ENCODE measurements at places on chromosomes 2 and 18. TPM values are rescaled to one million over a fixed set of nuclear protein-coding genes. Genes with fewer than 3 reads are reported as not detected.
A peak's percentile ranks its signal among the peaks of the same experiment; 100 is the strongest.

The NRP2 gene
- total RNA-seq: 90.3 TPM

The CCDC141 gene
- not detected for total RNA-seq

The LAMA3 gene
- total RNA-seq: 0.35 TPM

DNA sequence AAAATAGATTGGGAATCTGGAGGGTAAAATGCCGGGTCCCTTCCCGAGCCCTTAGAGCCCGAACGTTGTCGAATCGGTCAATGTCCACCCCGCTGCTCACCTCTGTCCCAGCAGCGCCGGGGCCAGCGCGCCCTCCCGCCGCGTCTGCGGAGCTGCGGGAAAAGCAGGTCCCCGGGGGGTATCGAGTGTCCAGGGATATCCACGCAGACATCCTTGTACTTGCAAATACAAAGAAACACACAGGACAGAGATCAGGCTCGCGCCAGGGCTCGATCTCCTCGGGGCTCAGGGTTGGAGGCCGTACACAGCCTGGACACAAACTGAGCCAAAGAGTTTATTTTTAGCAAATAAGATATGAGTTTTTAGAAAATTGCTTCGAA, 2.3 kb upstream of the GATA6 start:
- peak; percentile 23 for DNase-seq

DNA sequence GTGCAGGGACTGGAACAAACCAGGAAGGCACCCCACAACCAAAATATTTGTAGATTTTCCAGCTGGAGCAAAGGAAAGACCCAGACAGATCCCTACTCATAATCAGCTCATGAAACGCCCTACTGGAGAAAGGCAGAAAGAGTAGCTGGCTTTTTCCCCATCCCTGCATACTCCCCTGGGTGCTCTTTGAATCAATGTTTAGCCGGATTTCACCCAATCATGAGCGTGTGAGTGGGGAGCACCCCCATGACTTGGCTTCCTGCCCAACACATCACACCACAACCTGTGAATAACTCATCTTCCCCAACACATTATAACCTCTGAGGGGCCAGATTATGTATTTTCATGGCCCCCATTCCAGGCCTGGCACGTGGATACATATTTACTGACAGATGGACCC, 35.1 kb upstream of the SLC14A1 start:
- no peak for DNase-seq

GRCh38 chr18:44729631-44730101, 49.0 kb downstream of the SETBP1 start:
- DNase-seq: no peak

DNA sequence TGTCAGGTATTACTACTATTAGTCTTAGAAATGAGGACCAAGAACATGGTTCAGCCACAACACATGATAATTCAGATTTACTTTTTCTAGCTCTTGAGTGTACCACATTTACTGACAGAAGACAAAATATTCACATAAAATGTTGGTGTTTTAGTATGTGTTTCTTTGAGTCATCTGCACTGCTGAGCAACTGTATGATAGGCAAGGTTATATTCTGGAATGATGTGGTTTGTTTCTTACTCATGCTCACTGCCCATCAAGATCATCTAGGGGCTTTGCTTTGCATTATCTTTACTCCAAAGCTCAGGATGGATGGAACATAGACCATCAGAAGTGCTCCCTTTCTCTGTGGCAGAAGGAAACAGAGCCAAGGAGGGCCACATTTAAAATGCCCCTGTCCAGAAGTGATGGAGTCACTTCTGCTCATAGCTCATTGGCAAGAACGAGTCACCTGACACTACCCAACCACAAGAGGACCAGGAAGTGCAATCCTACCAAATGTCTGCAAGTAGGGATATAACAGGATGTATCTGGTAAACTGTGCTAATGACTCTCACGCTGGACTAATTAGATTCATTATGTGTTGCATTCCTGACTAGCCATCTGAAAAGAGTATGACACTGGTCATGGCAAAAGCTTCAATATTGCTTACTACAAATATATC, 81.5 kb downstream of the DIS3L2 start:
- no peak for DNase-seq

GRCh38 chr18:25299426-25300300, 52.3 kb downstream of the ZNF521 start:
- no peak for DNase-seq

GRCh38 chr2:43285987-43286386, 59.6 kb upstream of the ZFP36L2 start:
- DNase-seq: no peak

- DNase-seq: no peak
Observed at GRCh38 chr2:12718711-12719399, 2.1 kb downstream of the TRIB2 start.

DNA sequence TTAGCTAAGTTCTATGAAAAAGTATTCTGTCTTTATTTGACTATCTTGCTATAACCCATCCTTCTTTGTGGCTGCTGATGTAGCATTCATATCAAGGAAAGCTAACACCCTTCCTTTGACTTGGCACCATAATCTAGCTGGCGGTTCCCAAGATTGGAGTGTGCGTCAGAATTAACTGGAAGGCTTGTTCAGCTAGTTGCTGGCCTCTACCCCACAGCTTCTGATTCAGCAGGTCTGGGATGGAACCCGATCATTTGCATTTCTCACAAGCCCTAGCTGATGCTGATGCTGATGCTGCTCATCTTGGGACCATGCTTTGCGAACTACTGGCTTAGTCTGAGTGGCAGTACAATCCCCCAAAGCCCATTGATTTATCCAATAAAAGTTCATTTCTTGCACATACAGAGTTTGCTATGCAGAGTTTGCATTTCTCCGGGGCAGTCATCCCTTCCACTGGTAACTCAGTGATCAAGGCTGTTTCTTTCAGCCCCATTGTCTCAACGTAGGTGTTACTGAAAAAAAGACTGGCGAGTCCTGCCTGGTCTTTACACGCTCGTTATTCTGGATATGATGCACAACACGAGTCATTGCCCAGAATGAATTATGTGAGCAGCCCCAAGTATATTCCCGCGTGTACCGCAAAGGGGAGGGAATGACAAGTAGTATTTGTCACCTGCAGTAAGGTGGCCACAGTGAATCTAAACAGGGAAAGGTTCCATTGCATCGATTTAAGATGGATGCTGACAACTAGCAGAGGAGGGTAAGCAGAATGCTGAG, 96.5 kb downstream of the ZNF532 start:
- DNase-seq: no peak

GRCh38 chr2:207663870-207664545, 38.8 kb upstream of the METTL21A start:
- DNase-seq: no peak

DNA sequence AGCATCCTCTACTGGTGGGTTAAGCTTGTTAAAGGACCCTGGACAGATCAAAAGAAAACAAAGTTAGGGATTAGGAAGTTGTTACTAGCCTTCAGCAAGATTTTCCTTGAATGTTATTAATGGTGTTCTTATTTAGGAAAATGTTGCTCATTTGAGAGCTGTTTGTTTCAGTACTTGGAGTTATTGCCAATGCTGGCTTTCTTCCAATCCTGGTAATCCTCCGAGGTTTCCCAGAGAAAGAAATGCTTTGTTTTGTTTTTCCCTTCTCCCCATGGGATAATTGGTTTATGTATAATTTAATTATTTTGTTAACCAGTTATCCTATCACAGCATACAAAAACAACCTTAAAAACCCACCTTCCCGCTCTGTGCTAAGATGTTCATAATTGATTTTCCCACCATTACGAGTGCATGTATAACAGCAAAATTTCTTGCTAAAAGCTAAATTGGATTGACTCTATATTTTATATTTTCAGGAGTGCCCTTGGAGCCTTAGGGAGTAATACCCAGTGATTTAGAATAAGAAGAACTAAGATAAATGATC, 79.8 kb downstream of the MGAT5 start:
- no peak for DNase-seq

GRCh38 chr2:208228476-208228875, 26.4 kb downstream of the IDH1 start:
- DNase-seq: no peak
